ENCODE measurements at places on chromosomes 3 and 15.

DNA sequence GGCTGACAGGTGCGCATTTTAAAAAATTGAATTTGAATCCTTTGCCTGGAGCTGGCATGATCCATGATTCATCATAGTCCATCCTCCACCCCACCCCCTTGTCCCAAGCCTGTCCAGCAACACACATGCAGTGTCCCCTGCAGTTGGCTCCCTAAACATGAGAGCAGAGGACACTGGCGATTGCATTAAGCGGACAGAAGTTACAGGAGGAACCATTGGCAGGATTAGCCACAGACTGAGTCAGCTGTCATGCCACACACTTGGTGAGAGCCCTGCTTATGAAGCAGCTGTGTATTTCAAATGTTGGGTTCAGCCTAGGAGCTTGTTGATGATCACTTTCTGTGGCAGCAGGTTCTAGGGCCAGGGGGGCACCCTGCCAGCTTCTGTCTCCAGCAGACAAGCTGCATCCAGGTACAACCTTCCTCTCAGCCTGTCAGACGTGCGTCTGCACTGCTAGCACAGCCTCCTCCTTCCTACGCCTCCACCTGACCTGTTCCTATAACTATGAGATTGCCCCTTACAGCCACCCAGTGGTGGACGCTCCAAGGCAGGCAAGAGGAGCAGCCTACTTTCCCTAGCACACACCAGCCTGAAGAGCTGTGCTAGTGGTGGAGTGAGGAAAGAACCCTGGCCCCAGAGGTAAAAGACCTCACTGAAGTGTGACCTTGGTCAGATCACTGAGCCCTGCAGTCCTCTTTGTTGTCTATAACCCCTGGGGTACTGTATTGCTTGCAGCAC, 121.9 kb downstream of the SLCO3A1 start:
- DNase-seq: no peak

GRCh38 chr15:80864666-80865065, 85.5 kb downstream of the CEMIP start:
- no peak for DNase-seq

- DNase-seq: no peak
These were observed 389.4 kb upstream of the RBMS3 start for GRCh38 chr3:28891485-28891884.

- DNase-seq: no peak
These were observed 14.5 kb downstream of the TNIK start for GRCh38 chr3:171445620-171446204.

DNA sequence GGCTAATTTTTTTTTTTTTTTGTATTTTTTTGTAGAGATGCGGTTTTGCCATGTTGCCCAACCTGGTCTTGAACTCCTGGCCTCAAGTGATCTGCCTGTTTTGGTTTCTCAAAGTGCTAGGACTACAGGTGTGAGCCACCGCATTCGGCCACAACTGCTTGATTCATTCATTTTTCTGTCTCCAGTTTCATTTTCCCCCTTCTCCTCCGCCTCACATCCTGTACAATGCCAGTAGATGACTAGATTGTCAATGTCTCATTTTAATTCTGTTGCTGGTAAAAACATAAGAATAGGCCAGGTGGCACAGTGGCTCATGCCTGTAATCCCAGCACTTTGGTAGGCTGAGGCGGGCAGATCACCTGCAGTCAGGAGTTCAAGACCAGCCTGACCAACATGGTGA, 12.0 kb upstream of the ZNF592 start:
- no peak for DNase-seq

GRCh38 chr15:40911141-40911540, 16.9 kb downstream of the VPS18 start:
- no peak for DNase-seq

DNA sequence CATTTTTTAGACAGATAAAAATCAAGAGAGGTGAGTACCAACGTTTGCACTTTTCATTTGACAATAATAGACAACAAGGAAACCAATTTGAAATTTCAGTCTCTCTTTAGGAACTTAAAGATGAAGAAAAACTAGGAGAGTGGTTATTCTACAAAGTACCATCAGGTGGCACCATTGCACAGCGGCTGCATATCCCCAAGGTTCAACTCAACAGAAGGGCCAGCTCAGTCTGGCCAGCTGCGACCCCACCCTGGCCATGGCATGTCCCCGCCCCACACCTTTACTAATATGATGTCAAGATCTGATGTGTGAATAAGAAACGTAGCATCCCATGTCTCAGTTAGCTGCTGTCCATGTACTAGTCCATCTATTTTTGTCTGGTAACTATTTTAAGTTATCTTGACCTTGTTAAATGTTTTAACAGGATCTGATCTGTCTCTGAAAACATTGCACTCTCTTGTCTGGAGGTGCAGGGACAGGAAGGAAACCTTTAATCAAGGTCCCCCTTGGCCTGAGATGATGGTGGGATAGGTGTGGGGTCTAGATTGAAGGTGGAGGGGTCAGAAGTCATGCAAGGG, 35.5 kb upstream of the CGNL1 start:
- DNase-seq: no peak
